GM20000 (cell line): ENCODE measurements at places on chromosomes 1 and 21.

DNA sequence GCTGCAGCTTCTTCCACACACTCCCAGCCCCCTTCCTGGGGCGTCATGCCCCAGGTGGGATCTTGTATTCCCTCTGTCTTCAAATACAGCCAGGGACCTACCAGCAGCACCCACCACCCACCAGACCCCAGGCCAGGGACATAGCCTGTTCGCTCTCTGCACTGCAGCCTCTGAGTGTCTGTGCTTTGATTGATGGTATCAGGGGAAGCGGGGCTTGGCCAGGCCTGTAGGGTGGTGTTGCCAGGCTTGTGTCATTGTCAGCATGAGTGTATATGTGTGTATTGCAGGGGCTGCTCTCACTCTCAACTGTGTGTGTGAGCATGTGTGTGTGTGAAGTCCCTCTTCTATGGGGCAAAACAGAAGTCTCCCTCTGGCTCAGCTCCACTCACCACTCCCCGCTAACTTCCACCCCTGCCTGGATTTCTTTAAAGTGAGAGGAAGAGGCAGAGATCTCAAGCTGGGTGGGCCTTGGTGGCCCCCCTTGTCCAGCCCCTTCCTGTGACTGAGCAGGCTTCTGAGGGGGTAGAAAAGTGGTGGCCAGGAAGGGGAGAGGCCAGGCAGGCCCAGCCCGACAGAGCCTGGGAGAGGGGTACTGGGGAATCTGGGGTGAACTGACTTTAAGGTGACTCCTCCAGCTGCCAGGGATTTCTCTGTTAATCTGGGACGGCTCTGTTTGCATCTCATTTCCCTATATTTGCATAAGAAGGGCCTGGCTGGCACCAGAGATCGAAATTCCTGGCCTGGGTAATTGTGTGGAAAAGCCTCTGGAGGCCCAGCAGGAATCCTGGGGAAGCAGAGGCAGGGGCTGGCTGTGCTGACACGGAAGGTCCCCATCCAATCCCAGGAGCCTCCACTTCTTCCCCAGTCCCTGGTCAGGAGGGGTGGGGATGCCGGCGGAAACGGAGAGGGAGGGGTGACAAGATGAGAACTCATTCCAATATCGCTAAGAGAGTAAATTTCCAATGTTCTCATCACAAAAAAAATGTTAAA, 18.6 kb upstream of the ADGRB2 start:
- DNase-seq: no peak

GRCh38 chr1:30514945-30515344, 208.4 kb downstream of the MATN1 start:
- no peak for DNase-seq

DNA sequence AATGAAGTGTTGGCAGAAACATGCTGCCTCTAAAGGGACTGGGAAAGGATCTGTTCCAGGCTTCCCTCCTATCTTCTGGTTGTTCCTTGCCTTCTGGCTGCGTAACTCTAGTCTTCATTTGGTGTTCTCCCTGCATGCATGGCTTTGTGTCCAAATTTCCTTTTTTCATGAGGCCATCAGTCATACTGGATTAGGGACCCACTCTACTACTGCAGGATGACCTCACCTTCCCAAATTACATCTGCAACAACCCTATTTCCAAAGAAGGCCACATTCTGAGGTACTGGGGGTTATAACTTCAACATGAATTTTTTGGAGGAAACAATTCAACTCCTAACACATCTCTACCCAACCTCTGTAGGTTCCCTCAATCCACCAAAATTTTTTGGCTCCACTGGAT, 26.3 kb downstream of the MR1 start:
- DNase-seq: no peak

- no peak for DNase-seq
Observed at GRCh38 chr1:114154146-114154962, 685 bp upstream of the SYT6 start.

- no peak for DNase-seq
Observed at GRCh38 chr21:46489800-46490199, 31.1 kb downstream of the DIP2A start.

DNA sequence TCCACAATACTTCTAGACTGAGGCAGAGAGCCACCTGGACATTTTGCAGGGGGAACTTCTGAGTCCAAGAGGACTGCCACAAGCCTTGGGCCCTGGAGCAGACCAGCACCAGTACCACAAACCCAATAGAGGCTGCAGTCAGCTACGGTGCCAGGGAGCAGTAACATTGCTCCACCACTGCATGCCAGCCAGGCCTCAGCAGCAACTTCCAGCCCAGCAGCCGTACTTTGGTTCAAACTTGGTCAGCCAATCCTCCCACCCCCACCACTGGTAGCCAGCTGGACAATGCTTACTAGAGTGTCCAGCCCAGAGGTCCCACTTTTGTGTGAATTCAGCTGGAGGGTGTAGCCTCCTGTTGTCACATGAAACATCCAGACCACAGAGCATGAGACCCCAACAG, 107.4 kb downstream of the SLC5A9 start:
- no peak for DNase-seq

DNA sequence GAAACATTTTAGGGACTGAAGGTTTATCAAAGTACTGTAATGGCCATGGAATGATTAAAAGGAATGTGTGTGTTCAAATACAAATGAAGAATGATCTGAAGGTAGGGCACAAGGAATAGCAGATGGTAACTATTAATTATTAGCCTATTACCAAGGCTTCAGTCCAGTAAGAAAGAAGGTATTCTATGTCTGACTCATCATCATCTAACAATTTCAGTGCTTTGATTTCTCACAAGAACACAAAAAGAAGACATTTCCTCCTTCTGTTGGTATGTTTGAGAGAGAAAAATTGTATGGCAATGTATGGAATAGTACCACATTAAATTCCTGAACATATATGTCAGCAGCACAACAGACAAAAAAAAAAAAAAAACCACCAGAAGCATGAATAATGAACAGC, 57.5 kb downstream of the TYW3 start:
- no peak for DNase-seq

DNA sequence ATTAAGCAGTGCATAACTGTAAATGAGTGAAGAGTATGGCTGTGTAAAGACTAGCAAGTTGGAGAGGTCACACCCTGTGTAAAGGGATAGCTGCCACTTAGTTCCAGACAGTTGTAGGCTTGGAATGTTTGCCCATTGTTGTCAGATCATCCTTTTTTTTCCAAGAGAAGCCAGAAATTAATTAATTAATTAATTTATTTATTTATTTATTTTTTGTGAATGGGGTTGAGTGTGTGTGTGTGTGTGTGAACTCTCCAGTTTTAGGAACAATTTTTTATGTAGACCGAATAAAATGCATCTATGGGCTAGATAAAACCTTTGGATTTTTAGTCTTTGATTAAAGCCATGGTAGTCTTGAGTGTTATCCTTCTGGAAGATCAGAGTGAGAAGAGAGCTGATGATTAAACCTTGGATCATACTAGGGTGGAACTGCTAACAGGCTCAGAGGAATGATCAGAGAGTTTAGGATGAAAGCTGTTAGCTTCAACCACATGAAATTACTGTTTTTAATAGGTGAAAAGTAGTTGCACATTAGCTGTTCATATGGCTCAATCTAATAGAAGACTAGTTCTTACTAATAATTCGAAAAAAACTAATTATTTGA, 58.4 kb downstream of the OSBPL9 start:
- no peak for DNase-seq

DNA sequence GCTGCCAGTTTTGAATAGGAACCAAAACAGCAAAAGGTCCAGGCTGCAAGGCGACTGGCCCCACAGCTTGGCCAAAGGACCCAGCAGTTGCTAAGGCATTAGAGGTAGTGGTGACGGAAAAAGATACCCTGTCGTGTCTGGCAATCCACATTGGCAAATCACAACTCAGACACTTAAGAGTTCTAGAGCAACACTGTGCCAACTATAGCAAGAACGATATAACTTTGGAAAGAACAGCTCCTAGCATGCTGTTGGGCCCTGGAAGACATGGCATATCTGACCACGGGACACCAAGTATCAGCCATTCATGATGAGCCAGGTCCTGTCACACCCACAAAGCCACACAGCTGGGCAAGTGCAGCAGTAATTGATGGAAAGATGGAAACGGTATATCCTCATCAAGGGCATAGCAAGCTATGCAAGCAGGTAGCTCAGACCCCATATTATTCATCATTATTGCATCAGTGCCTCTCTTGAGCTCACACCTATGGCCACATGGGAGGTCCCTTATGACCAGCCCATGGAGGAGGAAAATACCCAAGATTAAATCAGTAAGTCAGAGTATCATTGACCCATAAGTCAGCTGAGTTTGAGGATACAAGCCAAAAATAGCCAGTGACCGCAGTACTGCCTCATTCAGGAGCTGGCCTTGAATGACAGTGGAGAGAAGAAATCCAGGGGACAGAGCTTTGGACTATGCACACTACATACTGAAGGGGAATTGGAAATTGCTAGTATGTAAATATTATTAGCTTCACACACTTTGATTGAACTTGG, 221.2 kb downstream of the SETD4 start:
- no peak for DNase-seq

DNA sequence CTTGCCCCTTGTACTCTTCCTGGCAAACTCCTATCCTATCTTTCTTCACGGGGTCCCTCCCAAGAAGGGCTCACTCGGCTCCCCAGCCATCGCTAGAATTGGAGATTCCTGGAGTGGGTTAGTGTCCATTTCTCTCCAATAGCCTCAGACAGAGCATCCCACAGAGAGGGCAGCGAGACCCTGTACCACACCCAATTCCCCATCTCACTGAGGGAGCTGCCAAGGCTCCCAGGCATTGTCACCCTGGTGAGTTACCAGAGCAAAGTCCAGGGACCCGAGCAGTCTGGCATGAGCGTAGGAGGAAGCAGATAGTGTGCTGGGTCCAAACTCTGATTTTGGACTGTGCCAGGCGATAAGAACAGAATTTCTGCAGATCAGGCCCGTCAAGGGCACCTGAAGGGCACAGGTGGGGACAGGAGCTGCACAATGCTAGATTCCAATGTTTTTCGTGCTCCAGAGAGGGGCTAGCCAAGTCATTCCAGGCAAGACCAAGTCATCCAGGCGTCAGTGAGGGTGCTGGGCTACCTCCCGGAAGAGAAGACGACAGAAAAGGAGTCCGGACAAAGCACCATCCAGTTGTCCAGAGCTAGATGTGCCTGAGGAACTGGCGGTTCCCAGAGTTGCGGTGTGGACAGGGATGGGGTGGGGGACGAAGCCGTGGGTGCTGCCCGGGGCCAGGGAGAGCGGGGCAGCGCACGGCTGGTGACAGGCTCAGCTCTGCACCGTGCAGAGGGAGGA, 15.3 kb downstream of the AKR7A3 start:
- DNase-seq: no peak

DNA sequence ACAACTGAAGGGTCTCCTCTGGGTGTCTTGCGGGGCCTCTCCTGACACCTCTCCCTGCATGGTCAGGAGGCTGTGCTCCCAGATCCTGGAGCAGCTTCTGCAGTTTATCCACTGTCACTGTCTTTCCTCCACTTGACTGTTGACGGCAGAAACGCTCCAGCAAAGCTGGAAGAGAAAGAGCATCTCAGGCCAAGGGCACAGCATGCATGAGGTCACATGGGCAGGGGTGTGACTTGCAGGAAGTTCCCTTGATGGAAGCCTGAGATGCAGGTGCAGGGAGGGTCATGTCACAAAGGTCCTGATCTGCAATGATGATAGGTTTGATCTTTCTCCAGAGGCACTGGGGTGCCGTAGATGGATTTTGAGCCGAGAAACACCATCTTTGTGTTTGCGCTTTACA, 23.3 kb downstream of the SLC44A3 start:
- DNase-seq: no peak

DNA sequence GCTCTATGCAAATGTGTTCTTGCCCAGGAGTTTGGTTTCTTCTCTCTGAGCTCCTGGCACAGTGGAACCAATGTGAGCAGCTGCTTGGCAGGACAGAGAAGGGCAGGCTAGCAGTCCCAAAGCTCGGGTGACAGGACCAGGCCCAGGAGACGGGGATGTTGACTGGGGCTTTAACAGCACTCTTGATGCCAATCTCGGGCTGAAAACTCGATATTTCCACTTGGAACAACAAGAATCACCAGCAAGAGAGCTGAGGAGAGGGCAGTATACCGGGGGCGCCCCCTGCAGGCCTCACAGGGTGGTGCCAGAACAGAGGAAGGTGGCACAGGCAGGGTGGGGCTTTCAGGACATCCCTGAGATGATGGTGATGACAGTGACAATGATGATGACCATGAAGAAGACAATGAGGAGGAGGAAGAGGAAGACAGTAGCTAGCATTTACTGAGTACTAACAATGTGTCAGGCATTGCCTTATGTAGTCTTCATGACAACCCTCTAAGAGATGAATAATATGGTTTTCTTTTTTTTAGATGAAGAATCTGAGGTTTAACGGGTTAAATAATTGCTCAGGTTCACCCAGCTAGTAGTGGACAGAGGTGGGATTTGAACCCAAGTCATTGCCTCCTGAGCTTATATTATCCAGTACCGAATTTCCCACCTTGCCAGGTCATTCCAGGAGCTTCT, 2.7 kb upstream of the KCNJ9 start:
- peak; percentile 82 for DNase-seq

- DNase-seq: peak; percentile 42
Observed at GRCh38 chr1:232951180-232951579, 769 bp downstream of the NTPCR start.

DNA sequence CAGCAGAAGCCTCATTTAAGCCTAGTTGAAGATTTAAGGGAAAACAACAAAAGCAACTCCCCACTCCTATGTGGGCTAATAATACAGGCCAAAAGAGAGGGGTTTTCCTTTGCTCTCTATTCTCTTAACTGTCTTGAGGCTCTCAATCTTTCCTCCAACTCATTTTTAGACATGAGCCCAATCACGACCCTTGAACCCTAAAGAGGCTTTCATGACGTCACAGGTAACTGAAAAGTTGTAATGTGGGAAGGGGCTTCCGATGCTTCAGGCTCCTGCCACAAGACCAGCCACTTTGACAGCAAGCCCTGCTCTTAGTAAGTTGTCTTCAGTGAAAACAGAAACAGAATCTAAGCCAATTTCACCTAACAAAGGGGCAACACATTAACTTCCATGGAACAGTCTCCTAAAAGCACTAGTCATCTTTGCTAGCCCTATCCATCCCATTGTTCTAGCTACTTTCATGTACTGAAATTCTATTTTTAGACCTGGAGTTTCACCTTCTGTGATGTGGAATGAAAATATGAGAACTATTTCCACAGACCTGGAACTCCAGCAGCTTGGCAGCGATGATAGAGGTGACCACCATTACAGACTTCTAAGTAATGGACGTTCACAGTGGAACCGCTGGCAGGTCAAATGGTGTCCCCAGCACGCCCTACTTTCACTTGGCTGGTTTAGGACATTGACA, 36.3 kb downstream of the GPR161 start:
- DNase-seq: no peak

DNA sequence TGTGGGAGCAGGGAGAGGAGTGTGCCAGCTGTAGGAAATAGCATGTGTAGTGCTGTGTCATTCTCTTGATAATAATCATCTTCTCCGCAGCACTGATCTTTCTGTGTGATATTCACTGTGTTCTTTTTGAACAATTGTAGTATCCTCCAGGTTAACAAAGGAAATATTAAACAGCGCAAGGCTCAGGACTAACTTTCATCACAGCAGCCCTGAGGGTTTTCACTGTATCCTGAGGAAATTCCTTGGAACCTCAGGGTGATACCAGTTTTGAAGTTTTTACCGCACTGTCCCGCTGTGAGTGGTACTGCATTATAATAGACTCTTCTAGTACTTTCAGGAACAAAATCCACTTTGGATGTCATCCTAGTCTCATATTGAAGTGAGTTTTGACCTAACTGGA, 228.4 kb upstream of the COA6 start:
- no peak for DNase-seq
